Activated naive CD8-positive, alpha-beta T cell treated with anti-CD3 and anti-CD28 coated beads, Interleukin-2, amount 10 ng/mL, durations not matched to agents 7 days and 5 days (primary cell): ENCODE measurements at places on chromosomes 3 and 15. TPM values are rescaled to one million over a fixed set of nuclear protein-coding genes. Genes with fewer than 3 reads are reported as not detected.

GRCh38 chr3:188154014-188154808 is at the start of gene LPP:
TSS of gene LPP (plus strand) at chr3:188154157. CDS start at chr3:188406121, 251,964 bp downstream.
- DNase-seq, result peak; percentile 91
- H3K4me1 ChIP-seq, result peaks cover 54% of the 10 kb centered on the region
- H3K27ac ChIP-seq, result peak within 1 kb of the TSS; percentile 94
- H3K27me3 ChIP-seq, result no peaks in the 10 kb centered on the region
- H3K4me3 ChIP-seq, result peak within 1 kb of the TSS; percentile 92
- H3K36me3 ChIP-seq, result peaks cover 27% of the 10 kb centered on the region

DNA sequence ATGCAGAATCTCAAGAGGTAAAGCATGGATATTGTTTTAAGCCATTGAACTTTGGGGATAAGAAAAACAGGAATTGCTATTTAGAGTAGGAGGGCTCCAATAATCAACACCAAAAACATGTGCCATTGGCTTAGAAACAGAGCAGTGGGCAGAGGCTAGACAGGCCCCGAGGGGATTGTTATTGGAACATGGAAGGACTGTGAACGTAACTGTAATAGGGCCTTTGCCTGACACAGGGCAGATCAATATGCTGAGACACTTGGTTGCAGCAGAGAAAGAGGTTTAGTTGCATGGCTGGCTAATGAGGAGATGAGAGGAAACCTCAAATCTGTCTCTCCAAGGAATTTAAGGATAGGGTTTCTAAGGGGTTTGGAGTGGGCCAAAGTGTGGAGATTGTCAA is 36.9 kb upstream of the RAF1 start:
- no peak overlapping the region for H3K4me3 ChIP-seq
- no peak overlapping the region for H3K27ac ChIP-seq
- H3K27me3 ChIP-seq, result peaks cover 4% of the 10 kb centered on the region
- no peak for DNase-seq
- H3K4me1 ChIP-seq, result no peaks in the 10 kb centered on the region

GRCh38 chr15:98734466-98735199 is 86.3 kb downstream of the IGF1R start:
- peak overlapping the region; percentile 2 for H3K27ac ChIP-seq
- H3K36me3 ChIP-seq, result no peaks in the 10 kb centered on the region
- no peak for DNase-seq
- peaks cover 13% of the 10 kb centered on the region for H3K4me1 ChIP-seq

GRCh38 chr3:8298021-8298954 is 203.3 kb upstream of the LMCD1 start:
- no peak overlapping the region for H3K4me3 ChIP-seq
- no peaks in the 10 kb centered on the region for H3K27me3 ChIP-seq
- DNase-seq, result no peak
- no peak overlapping the region for H3K27ac ChIP-seq

- no peaks in the 10 kb centered on the region for H3K27me3 ChIP-seq
- H3K4me3 ChIP-seq, result no peak overlapping the region
- H3K27ac ChIP-seq, result no peak overlapping the region
- no peaks in the 10 kb centered on the region for H3K36me3 ChIP-seq
Observed at GRCh38 chr15:53835309-53835708, 75.8 kb upstream of the WDR72 start.

- H3K36me3 ChIP-seq, result no peaks in the 10 kb centered on the region
- peaks cover 7% of the 10 kb centered on the region for H3K27me3 ChIP-seq
- H3K4me3 ChIP-seq, result no peak overlapping the region
- H3K27ac ChIP-seq, result no peak overlapping the region
- H3K4me1 ChIP-seq, result no peaks in the 10 kb centered on the region
Observed at GRCh38 chr3:169603661-169604060, 59.9 kb downstream of the MECOM start.

CCDC80 gene
- total RNA-seq, result not detected
